ENCODE measurements at places on chromosomes 6 and 20.

DNA sequence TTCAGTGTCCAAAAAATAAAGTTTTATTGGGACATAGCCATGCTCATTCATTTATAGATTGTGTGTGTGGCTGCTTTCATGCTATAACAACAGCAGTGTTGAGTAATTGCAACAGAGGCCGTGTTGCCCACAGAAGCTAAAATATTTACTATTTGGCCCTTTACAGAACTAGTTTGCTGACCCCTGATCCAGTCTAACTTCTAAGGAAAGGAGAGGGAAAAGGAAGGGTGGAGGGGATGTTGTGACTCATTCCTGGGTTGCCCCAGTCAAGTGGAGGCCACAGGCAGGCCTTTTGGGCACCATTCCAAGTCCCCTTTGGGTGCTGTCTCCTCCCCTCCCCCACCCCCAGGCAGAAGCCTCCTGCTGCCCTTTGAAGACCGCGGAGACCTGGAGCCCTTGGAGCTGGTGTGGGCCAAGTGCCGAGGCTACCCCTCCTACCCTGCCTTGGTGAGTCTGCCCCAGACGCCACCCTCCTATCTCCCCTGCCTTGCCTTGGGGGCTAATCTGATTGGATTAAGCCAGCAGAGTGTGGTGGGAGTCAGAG, 28.4 kb downstream of the BRPF3 start:
- DNase-seq, result peak; percentile 6

DNA sequence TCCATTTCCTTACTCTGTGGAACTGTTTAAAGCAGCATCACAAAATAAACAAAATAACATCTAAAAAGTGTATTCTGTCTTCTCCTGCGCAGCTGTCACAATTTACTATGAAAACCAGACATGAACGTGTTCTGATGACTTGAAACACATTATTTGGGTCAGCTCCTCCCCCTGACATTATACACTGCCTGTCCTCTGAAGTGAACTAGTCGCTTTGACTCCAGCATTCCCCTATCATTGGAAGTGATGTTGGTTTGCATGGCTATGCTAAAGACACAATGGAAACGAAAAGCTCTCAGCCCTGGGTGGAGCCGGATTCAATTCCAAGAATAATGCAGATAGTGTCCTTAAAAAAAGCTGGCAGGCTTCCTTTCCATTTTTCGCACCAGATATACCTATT, 125.9 kb downstream of the FYN start:
- DNase-seq, result no peak

GRCh38 chr6:34157851-34158250, 12.0 kb upstream of the GRM4 start:
- DNase-seq, result no peak

GRCh38 chr6:150934380-150934779, 68.9 kb downstream of the MTHFD1L start:
- DNase-seq, result peak; percentile 37

DNA sequence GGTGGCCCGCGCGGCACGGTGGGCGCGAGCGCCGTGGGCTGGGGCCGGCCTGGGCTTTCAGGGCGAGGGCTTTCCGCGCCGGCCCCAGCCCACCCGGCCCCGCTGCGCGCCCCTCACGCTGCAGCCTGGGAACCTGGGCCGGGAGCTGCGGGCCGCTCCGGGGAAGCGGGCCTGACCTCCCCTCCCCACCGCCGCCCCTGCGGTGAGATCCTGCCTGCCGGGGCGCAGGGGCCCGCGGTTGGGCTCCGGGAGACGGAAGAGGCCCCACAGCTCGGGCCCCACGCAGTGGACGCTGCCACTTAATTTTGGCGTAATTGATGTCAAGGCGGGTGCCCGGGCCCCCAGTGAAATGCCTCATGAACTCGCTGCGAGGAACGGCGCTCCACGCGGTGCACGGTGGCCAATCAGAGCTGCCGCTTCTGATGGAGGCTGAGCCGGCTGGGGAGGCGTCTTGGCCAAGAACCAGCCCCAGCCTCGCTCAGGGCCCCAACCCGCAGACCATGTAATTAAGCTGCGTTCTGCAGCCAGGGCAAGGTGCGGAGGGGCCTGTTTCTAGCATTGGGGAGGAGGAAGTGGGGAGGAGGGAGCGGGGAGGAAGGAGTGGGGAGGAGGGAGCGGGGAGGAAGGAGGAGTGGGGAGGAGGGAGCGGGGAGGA, 96.1 kb upstream of the BHLHE23 start:
- peak; percentile 25 for DNase-seq

DNA sequence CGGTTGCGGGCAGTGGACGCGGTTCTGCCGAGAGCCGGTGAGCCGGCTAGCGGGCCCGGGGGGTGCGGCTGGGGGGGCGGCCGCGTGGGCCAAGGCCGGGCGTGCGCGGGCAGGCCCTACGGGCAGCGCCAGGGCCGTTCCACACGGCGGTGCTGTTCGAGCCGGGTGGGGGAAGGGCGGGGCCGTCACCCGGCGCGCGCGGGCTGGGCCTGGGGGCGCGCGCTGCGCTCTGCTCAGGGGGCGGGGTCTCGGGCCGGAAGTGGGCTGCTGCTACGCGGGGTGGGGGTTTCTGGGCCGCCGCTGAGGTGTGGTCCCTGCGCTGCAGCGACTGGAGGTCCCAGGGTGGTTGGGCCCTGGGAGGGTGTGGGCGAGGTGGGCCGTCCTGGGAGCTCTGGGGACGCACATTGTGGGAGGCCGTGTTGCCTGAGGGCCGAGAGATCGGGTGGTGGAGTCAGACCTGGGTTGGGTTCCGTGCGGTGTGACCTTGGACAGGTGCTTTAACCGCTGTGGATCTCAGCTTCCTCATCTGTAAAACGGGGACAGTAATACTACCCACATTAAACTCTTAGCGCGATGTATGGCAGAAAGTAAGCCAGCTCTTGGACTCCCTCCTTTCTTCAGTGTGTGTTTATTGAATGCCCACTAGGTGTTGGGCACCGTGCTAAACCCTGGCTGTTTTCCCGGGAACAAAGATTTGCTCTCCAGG, 391 bp downstream of the MAPRE1 start:
- DNase-seq, result peak; percentile 45

GRCh38 chr6:42332916-42333315, 115.3 kb upstream of the MRPS10 start:
- no peak for DNase-seq

- DNase-seq, result peak; percentile 88
Measured at GRCh38 chr6:27518881-27519795, 46.2 kb upstream of the ZNF184 start.

DNA sequence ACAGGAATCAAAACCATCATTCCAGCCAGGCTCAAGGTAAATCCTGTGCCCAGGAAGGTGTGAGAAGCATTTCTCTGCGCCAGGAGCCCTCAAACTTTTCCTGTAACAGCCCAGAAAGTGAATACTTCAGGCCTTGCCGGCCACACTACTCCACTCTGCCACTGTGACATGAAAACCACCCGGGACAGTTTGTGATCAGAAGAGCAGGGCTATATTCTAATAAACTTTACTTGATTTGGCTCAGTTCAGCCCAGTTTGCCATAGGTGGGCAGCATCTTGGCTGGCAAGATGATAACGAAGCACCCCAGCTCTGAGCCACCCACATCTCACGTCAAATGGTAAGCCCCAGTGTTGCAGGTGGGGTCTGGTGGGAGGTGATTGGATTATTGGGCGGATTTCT, 249.4 kb downstream of the DLL1 start:
- DNase-seq, result no peak

DNA sequence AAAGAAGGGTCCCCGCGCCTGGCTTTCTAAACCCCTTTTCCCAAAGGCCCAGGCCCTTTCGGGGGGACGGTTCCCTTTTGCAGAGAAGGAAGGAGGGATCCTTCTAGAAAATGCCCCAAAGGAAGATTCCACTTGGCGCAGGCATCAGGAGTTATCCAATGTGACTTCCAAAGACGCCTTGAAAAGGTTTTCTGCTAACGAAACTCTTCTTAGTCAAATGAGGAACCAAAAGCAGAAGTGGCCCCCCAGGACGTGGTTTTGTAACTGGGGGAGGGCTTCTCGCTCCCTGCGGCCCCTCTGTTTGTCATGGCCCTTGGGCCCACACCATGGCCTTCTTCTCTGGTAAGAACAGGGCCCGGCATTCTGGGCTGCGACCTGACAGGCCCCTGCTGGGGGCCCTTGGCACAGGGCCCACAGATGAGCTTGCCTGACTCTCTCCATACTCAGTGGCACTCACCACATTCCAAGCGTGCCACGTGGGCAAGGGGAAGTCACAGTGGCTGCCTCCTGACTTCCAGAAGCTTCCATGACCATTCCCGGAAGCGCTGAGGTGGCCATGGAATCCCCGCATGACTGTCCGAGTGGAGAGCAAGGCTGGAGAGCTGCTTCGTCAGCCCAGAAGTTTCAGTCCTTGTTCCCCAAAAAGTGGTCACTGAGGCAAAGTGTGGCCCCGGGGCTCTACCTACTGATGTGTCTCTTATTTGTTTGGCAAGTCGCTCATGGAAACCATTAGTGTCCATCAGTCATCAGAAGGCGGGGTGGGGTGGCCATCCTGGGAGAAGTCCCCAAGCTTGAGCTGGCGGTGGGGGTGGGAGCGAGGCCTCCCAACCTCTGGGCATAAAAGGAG, 834 bp upstream of the CTSZ start:
- no peak for DNase-seq

GRCh38 chr6:7998103-7998725, 66.0 kb downstream of the BLOC1S5 start:
- peak; percentile 50 for DNase-seq

DNA sequence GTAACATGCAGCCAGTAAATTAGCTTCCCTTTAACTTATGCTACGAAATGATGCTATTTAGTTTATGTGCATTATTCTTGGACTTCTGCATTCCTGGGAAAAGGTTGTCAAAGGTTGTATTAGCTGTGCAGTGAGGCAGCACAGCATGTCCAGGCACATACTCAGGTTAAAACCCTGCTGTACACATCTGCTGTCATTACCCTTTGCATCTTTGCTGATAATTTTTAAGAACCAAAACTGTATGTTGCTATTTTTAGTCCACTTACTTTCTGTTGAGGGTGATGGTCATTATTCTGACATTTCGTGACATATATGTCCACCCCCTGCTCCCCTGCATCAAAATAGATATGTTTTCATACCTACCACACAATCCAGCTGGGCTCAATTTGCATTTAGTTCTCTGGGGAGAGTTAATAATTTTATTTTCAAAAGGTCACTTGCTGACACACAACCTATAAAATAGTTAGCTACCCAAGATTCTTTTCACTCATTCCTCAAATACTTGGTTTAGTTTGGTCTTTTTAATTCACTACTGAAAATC, 142.5 kb upstream of the SPACA1 start:
- DNase-seq, result peak; percentile 73

GRCh38 chr6:152341596-152341995, 295.6 kb downstream of the SYNE1 start:
- no peak for DNase-seq

GRCh38 chr6:3541006-3541585, 84.2 kb upstream of the SLC22A23 start:
- DNase-seq, result no peak

DNA sequence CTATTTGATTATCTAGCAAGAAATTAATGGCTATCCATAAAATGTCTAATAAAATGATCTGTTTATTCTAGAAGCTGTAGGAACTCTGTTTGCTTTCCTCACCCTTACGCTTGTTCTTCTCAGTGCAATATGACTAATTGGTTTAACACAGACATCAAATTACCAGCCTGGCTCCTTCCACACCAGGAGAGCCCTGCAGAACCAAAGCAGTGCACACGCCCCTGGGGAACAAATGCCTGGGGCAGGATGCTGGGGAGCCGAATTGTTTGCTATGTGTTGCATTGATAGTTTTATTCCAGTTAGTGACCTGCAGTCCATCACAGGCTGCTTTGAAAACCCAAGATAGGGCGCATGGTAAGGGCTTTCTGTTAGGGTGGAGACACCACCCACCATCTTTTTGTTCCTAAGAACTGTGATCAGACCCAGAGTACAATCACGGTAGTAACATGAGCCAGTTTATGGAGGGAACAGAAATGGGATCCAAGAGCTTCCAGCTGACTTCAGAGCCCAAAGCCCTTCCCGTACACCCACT, 126.4 kb upstream of the CD93 start:
- DNase-seq, result no peak

DNA sequence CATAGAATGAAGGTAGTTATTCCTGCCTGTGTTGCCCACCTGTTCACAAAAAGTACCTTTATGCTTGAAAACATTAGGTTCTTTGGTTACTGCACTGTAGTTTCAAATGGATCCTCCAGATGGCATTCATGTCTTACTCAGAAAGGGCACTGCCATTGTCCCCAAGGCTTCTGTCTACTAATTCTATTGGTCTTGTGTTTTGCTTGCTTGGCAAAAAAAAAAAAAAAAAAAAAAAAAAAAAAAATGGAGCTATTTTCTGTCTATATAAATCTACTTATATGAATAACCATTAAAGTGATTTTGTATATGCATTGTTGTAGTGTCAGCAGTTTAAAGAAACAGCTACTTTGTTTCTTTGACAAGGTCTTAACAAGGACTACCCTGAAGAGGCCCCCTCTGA, 12.7 kb upstream of the EFHC1 start:
- peak; percentile 56 for DNase-seq

DNA sequence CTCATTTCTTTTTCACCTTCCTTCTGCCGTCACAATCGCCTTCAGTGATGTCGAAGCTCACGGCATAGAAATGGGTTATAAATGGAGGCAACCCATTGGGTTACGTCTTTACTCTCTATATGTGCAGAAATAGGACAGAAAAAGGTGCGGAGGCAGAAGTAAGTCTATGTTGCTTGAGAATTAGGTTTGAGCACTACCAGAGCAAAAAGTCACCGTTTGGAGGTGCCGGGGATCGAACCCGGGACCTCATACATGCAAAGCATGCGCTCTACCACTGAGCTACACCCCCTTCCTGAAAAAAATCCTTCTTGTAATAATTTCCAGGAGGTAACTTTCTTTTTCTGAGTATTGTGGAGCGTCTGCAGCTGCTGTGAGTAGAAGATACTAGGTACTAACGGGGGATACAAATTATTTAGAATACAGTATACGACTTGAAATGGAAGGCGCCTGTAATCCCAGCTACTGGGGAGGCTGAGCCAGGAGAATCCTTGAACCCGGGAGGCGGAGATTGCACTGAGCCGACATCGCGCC, 134.2 kb downstream of the TRIM27 start:
- peak; percentile 64 for DNase-seq

GRCh38 chr20:49310705-49311104, 32.8 kb upstream of the ZNFX1 start:
- DNase-seq, result peak; percentile 86

DNA sequence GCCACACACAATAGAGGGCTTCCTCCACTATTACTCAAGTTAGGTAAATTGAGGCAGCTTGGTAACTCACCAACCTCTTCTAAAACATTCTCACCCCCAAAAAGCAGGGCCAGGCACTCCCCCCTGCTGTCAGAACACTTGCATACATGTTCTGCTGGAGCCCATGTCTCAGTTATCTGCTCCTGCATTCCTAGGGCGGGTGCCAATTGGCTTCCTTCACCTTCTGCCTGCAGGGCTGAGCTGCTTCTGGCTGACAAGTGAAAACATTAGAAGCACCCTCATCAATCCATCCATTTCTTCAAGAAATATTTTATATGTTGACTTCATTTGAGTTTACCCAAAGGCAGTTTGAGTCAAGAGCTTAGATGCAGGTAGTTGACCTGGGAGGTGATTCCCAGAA, 4.5 kb upstream of the ENTPD6 start:
- no peak for DNase-seq

DNA sequence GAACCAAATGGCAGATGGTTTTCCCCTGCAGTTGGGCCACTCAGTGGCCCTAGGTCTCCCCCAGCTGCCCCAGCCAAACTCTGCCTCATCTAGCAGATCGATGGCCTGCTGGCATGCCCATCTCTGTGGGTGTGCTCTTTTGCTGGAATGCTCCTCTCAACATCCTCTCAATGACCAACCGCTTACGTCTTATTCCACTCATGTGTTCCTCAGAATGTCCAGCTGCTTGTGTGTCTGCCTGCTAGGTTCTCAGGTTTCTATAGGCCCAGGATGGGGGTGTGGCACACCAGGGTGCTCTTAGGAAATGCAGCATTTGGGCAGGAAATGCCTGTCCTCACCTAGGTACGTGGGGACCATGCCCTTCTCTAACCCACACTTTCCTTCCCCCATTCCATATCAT, 509.9 kb upstream of the SYNCRIP start:
- DNase-seq, result no peak

All from epithelial cell of esophagus (primary cell).